ENCODE measurements at places on chromosomes 5 and 9.

GRCh38 chr5:20266066-20266465, 278.1 kb upstream of the CDH18 start:
- no peak for DNase-seq

DNA sequence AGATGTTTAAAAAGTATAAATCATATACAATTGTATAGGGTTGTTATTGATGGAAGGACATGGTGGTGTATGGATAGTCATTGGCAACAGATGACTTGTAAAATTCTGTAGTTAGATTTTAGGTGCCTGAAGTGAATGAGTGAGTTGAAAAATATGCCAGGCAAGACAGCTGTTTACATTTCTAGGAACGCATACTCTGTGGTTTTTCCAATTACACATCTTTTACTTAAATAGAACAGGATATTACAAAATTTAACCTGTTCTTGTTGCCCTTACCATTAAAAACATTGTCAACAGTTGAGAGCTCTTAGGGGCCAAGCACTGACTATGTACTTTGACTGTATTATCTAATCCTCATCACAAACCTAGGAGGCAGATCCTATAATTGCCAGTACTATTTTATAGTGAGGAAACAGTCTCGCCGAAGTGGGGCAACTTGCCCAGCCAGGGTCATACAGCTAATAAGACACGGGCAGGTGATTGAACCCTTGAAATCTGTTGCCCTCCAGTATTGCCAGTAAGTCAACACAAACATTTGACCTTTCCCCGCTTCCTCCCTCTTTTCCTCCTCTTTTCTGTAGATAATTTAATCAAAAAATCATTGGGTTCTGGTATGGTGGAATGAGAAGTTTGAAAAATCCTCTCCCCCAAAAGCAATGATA, 88.6 kb downstream of the MACROH2A1 start:
- DNase-seq: no peak

- peak; percentile 58 for DNase-seq
Observed at GRCh38 chr9:121756474-121757280, 105.2 kb downstream of the DAB2IP start.

GRCh38 chr5:28301712-28302111, 1263.3 kb upstream of the CDH9 start:
- peak; percentile 0 for DNase-seq

DNA sequence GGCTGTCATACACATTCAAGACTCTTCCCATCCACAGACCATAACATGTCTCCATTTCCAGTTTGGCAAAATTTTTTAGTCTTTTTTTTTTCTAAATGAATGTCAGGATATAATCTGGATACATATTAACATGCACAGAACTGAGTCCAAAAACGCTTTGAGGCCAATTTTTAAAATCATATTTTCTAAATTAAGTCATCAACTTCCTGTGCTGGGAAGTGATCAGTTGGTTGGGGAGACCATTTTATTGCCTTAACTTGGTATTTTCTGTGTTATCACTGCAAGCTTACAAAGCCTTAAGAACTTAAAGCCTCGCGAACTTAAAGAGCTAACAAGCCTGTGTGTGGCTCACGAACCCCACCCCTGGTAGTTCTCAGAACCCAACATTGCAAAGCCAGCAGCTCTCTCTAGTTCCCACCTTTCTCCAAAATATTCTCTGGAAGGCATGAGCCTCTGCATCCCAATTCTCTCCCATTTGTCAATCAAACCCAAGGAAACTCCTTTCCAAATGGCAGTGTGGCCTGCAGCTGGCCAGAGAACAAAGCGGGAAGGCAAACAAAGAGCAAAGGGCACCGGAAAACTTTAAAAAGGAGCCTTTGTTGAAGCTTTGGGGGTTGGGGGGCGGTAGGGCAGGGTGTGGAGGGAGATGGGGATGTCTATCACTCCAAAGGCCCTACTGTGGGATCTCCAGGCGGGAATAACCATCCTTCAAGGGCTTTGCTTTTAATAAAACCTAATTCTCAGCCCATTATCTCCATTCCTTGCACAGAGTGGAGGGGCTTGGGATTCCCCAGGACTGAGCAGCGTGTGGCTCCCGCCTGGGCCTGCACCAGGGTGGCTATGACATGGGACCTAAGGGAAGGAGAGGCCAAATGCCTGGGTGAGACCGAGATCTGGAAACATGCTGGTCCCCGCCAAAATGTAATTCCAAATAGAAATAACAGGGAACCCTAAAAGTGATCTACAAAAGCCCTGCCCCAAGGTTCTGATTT, 65.0 kb downstream of the ROR2 start:
- DNase-seq: no peak

GRCh38 chr9:86828631-86829030, 118.7 kb downstream of the GAS1 start:
- no peak for DNase-seq

GRCh38 chr5:72305194-72306142, 14.6 kb downstream of the MRPS27 start:
- DNase-seq: no peak

- no peak for DNase-seq
Observed at GRCh38 chr9:93096131-93096802, at the start of gene CARD19. Gene CARD19 (plus strand): TSS chr9:93096217. CDS start chr9:93096346, 129 bp downstream.

- no peak for DNase-seq
Observed at GRCh38 chr9:34686732-34687131, 4.3 kb downstream of the CCL19 start.

DNA sequence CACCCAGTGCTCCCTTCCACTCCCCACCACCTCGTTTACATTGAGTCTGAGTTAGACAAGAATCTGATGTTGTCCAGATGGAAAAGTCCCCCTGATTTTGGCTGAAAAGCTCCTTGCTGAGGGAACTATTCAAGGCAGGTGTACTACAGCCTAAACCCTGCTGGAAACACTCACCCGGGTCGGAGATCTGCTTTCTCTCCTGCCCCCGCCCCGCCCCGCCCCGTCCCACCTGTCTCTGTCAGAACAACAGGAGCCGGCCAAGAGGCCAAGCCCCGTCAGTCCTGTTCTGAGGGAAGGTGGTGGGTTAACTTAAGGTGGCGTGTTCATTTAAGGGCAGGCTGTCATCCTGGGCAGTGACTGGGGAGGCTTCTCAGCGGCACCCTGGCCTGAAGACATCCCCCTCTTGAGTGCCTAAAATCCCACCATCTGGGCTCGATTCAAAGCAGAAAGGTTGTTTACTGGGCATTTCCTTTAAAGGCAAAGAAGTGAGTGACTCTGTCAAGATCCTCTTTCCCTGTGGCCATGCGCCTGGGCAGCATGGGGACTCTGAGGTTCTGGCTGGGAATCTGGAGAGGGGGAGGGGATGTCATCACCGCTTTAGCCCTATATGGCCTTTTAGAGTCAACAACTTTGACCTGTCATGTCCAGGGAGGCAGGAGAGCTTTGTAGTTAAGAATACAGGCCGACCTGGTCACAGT, 71.1 kb upstream of the NEURL1B start:
- DNase-seq: peak; percentile 32

DNA sequence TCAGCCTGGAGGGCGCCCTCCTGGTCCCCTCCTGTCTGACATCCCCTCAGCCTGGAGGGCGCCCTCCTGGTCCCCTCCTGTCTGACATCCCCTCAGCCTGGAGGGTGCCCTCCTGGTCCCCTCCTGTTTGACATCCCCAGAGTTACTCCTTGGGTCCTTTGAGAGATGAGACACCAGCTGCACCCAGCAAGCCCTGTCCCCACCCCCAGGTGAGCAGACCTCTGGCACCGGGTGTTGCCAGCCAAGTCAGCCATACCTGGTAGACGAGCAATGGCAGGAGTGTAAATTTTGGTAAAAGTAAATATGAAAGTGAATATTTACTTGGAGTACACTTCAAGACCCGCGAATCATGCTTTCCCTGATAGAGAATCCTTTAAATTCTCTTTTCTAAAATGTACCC, 25.4 kb downstream of the EXOC3 start:
- no peak for DNase-seq

Data from lung (tissue), 17 donors.